ENCODE measurements at places on chromosomes 16 and 17.

GRCh38 chr17:55023626-55024025, 55.1 kb downstream of the STXBP4 start:
- no peak for DNase-seq

DNA sequence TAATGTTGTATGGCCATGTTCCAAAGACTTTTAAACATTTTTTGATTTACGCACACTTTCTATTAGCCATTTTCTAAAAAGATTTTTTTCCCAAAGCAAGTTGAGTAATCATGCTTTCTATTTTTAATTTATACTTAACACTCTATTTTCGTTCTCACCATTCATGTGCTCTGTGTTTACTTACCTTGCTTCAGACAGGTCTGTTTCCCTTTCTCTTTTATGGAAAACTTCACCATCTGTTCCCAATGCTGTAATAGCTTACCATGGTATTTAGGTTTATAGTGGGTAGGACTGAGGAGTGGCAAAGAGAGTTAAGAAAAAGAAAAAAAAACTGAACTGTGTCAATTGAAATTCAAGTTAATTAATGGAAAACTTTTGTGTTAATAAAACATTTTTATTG, 37.5 kb upstream of the KCNJ16 start:
- no peak for DNase-seq

GRCh38 chr17:58263773-58264172, 17.0 kb downstream of the MPO start:
- DNase-seq = no peak

GRCh38 chr17:30345527-30346075, 11.7 kb upstream of the TMIGD1 start:
- DNase-seq = no peak

GRCh38 chr16:578870-579405, 9.2 kb downstream of the PIGQ start:
- DNase-seq = peak; percentile 45

DNA sequence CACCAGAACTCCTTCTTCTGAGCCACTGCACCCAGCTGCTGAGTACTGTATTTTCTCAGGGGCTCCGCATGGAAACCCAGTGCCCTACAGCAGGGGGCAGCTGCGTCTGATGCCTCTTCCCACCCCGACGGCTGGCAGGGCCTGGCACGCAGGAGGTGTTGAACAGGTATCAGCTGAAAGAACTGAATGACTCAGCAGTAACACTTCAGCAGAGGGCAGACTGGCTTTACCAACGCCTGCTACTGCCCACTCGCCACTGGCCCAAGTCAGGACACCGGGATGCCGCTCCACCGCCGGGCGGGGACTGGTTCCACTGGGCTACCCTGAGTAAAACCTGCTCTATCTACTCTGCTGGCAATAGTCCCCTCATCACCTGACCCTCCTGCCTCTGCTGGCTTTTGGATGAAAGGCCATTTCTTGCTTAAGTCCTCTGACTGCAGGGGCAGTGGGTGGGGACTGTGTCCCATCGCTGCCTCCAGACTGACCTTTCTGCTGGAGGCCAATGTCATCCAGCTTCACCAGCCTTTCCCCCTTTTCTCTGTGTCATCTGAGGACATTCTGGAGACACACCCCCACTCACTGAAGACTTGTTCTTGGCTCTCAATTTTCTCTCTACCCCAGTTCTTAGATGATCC, 100.4 kb upstream of the FA2H start:
- DNase-seq = no peak

DNA sequence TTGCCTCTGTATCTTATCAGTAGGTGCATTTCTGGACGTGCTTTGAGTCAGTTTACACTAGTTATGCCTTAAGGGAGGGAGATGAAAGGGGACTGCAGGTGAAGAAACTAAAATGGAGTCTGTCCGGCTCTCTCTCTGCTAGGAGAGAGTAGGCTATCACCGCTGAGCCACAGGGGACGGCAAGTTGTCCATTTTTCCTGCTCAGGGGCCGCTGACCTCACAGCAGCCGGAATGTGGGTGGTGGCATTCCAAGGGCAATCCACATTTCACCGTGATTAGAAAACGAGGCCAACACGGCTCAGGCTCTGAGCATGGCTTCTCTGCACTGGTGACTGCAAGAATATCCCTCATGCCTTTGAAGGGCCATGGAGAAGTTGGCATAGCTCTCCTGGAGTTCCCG, 19.0 kb upstream of the KLHDC4 start:
- no peak for DNase-seq

- DNase-seq = no peak
Measured at GRCh38 chr17:56614522-56614921, 21.0 kb downstream of the NOG start.

GRCh38 chr16:86664522-86665318, 86.4 kb downstream of the FOXL1 start:
- no peak for DNase-seq

DNA sequence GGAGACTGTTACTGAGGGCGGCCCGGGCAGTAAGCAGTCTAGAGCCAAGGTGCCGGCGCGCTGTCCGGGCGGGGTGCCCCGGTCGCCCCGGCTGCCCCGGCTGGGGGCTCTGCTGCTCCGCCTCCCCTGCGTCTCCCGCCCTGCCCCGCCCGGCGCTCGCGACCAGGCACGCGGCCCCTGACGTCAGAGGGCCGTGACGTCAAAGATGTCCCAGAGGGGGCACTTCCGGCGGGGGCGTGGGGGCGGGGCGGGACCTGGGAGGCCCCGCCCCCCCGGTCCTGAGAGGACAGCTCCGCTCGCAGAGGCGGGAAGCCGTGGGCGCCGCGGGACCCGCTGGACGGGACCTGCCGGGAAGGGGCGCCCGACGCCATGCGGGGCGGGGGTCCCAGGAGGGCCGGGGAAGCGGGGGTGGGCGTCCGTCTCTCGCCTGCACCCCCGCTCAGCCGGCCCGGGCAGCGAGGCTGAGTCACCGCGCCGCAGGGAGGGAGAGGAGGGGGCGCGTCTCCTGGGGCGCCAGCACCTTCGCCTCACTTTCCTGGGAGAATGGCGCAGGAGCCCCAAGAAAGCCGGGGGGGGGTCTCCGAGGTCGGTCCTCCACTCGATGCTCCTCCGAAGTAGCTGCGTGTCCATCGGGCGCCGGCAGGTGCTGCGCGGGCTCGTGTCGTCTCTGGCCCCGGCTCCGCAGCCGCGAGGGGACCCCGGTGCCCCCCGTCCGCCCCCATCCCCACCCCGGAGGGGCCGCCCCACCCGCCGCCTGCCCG, 4.4 kb upstream of the HIC1 start:
- DNase-seq = no peak

- DNase-seq = no peak
Measured at GRCh38 chr17:42271006-42271778, 5.0 kb downstream of the STAT5B start.

- no peak for DNase-seq
Measured at GRCh38 chr16:35463358-35463757, 2003.9 kb downstream of the TP53TG3F start.

GRCh38 chr16:22191532-22192260, 14.4 kb upstream of the EEF2K start:
- no peak for DNase-seq

DNA sequence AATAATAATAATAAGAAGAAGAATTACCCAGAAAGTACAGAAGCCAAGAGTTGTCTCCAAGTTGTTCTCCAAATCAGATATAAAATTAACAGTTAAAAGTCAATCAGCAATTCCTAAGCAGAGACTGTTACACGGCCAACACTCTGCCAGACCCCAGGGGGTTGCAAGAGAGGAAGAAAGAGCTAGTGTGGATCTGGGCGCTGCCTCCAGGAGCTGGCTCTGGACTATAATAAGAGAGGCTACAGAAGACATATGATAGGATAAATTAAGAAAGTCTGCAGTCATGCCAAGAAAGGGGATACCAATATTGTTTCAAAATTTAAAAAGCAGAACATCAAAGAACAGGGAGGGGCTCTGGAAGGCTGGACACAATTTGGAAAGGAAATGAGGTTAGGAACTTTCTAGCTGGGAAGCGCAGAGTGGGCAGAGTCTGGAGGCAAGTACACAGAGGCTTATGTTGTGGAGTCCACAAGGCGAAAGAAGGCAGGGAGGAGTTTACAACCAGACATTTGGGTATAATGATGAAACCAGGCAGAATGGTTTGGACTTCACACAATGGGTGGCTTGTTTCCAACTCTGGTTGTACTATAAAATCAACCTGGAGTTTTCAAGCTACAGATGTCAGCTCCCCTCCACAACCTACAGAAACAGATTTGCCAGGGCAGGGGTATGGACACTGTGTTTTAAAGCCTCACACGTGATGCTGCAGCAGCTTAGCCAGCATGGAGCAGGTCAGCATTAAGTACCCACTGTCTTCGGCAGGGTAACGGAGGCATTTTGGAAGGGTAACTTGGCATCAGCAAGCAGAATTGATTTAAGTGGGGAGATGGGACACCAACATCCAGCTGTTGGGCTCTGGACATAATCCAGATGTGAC, 49.4 kb downstream of the SLC39A11 start:
- DNase-seq = no peak

DNA sequence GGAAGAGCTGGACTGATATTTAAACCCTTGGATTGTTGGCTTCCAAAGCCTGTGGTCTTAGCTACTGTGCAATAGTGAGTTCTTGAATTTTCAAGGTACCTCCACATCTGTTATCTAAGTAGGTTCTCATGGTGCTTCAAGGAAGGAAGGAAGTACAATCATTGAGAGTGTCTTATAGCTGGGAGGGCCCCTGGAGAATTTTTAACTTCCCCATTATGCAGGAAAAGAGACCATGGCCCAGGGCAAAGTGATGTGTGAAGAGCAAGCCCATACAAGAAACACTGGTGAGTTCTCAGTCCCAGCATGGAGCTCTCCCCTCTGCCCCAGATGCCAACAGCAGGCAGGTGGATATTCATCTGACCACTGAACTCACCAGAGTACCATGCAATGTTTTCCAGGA, 169.0 kb upstream of the IRX6 start:
- no peak for DNase-seq

- no peak for DNase-seq
Measured at GRCh38 chr16:2016407-2016922, 3.1 kb upstream of the NPW start.

- no peak for DNase-seq
Measured at GRCh38 chr16:30740364-30741251, 7.6 kb upstream of the PHKG2 start.

DNA sequence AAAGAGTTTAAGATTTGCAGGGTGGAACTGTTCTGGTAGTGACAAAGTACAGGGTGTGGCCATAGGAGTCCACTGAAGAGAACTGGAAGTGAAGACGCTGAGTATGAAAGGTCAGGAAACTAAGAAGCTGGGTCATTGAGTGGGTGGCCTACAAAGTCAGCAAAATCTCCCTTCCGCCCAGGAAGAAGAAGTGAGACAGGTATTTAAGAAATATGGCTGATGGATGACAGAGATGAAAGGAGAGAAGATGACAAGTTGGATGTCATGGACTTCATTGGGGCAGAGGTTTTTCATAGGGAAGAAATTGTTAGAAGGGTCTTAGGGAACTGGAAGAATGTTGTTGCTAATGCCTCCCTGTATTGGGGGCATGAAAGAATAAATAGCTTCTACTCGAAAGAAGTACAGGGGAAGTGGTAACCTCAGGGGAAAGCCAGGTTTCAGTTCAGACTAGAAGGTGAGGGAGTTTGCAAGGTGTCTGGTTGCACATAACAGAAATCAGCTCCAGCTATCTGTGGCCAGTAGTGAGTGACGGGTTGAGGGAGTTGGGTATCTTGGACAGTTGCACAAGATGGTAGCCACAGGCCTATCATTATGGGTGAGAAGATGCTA, 33.6 kb upstream of the MED13 start:
- no peak for DNase-seq

DNA sequence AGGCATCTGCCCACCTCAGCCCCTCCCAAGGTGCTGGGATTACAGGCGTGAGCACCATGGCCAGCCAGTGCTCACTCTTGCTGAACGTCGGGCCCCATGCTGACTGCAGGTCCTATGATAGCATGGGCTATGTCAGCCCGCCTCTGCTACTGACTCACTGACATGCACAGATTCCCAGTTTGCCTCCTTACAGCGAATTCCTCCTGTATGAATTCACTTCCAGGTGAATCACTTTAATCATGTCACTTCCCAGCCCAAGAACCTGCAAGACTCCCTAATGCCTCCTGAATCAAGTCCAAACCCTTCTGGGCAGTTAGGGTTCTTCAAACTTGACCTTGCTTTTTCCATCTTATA, 16.1 kb upstream of the UBTF start:
- DNase-seq = no peak

GRCh38 chr16:16004314-16004749, 54.9 kb downstream of the ABCC1 start:
- no peak for DNase-seq

DNA sequence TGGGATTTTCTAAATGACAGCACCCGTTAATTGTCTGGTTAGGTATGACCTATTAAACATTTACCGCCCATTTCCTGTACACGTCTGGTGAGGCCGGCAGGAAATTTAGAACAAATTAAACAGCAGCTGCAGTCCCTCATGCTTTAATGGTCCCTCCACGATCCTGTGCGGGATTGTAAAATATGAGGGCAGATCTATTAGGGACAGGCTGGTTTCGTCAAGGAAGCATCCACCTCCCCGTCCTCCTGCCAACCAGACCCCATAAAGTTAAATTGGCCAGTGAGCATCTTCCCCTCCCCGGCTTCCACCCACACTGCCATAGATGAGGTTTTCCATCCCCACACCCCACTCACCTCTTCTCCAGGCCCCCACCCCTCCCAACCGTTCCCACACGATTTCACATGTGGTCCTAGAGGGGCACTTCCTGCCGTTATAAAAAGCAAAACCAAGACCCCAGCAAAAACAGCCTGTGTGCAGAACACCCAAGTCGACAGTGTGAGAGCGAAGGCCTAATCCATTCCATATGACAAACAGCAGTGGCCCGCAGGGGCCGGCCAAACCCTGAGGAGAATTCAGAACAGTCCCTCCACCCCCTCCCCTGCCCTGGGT, 331.9 kb downstream of the FOXL1 start:
- no peak for DNase-seq

GRCh38 chr16:78303946-78304345, 204.5 kb downstream of the WWOX start:
- DNase-seq = no peak

DNA sequence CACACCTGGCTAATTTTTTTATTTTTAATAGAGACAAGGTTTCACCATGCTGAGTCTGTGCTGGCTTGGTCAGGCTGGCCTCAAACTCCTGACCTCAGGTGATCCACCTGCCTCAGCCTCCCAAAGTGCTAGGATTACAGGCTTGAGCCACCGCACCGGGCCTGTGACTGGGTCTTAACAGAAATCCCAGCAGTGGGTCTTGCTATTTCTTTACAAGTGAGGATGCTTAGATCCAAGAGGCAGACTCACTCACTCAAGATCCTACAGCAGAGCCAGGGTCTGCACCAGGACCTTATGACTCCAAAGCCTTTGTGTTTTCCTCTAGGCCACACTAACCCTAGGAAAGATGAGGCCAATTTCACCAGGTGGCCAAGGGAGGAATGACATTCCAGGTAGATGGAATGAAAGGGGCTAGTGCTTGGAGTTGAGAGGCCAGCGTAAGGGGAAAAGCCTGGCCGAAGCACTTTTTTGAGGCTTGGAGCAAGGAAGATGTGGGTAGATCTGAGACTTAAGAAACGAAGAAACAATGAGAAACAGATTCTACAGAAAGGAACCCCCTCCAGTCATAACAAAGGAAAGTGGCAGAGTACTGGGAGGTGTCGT, 5.7 kb upstream of the STAT5A start:
- DNase-seq = no peak
